AG09309 (cell line): ENCODE measurements at places on chromosomes 1 and 21.

DNA sequence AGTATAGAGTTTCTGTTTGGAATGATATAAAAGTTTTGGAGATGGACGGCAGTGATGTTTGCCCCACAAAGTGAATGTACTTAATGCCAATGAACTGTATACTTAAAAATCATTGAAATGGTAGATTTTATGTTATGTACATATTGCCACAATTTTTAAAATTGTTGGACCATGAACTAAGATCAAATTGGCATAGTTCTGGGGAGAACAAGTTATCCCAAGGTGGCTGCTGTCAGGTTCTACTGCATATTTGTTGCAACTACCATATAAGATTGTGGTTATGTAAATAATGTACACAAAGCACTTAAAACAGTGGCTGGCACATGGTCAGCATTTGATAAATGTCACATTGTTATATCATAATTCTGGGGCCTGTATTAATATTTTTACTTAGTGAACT lies 466.4 kb downstream of the SIPA1L2 start:
- DNase-seq = no peak

GRCh38 chr1:183454377-183454776 lies 17.9 kb upstream of the SMG7 start:
- DNase-seq = no peak

DNA sequence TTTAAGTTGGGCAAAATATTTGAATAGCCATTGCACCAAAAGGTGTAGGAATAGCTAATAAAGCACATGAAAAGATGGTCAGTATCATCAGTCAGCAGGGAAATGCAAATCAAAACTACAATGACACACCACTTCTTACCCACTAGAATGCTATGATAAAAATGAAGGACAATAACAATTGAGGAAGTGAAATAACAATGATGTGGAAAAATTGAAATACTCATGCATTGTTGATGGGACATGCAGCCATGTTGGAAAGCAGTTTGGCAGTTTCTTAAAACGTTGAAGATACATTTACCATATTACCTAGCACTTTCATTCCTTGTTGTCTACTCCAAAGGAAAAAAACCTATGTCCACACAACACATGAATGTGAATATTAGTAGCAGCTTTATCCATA lies 28.4 kb downstream of the HSD3B1 start:
- DNase-seq = no peak

GRCh38 chr21:43757601-43758000 lies 18.5 kb downstream of the CSTB start:
- DNase-seq = no peak

DNA sequence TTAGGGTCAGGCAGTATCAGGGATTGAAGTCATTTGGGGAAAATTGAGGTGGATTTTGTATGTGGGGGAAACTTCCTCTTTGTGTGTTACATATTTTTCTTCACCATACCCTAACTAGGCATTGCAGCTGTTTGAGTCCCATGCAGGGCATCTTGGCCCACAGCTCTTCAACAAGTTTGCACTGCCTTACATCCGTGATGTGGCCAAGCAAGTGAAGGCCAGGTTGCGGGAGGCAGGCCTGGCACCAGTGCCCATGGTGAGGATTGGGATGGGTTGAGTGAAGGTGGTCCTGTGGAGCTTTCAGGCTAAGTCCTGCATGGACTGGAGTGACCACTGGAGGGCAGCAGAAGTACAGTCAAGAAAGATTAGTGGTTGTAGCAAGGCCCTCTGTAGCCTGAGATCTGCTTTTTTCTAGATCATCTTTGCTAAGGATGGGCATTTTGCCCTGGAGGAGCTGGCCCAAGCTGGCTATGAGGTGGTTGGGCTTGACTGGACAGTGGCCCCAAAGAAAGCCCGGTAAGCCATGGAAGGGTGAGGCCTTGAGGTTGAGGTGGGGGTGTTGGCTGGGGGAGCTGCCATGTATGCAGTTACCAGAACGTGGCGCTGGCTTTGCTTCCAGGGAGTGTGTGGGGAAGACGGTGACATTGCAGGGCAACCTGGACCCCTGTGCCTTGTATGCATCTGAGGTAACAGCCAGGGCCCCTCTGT lies 2.4 kb downstream of the UROD start:
- peak; percentile 71 for DNase-seq

DNA sequence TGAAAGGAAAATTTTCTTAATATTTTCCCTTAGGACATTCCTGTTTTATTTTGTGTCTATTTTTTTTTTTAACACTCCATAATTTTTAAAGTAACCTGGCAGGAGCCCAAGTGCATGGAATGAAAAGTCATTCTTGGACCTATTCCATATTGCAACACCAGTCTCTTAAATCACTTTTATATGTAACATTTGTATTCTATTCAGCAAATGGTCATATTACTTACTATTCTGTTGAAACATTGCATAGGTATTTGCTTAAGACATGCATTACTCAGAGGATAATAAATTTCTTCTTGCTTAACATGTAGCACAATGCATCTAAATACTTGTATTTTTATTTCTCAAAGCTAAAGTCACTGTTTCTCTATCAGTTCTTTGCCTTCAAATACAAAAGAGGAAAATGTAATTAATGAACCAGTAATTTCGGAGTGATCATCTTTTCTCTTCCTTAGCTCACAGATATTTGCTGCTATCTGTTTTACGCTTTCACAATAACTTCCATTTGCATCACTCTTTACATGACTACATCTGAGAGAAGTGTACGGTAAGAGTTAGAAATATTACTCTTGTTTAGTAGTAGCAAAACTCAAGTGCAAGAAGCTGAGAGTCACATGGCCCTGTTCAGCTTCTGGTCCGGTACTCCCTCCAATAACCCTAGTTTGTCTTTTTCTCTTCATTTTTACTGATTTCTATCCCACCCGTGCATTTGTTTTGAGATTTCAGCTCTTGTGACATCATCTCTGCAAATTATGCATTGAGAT lies 394.8 kb downstream of the USP25 start:
- peak; percentile 90 for DNase-seq

DNA sequence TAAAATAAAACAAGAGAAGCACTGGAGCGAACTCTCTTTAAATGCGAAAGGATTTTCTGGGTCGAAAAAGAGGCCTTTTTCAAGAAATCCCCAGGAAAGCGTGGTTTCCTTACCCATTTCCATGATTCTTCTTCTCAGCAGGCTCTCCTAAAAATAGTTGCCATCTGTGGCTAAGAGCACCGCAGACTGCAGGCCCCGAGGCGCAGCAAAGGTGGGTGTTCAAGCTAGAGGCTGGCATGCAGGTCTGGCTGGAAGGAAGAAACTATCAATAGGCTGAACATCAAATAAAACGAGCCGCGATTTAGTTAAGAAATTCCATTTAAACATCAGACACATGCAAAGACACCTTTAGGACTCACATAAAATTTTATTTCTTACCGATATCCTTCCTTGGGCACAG lies 135.1 kb downstream of the ADAMTS1 start:
- DNase-seq = no peak
